NCI-H1694 treated with DMSO at 0.1 percent for 48 hours (cell line): ENCODE measurements at places on chromosomes 16 and 17.

- no peak for DNase-seq
Observed at GRCh38 chr17:13113821-13114525, 96.1 kb upstream of the ELAC2 start.

DNA sequence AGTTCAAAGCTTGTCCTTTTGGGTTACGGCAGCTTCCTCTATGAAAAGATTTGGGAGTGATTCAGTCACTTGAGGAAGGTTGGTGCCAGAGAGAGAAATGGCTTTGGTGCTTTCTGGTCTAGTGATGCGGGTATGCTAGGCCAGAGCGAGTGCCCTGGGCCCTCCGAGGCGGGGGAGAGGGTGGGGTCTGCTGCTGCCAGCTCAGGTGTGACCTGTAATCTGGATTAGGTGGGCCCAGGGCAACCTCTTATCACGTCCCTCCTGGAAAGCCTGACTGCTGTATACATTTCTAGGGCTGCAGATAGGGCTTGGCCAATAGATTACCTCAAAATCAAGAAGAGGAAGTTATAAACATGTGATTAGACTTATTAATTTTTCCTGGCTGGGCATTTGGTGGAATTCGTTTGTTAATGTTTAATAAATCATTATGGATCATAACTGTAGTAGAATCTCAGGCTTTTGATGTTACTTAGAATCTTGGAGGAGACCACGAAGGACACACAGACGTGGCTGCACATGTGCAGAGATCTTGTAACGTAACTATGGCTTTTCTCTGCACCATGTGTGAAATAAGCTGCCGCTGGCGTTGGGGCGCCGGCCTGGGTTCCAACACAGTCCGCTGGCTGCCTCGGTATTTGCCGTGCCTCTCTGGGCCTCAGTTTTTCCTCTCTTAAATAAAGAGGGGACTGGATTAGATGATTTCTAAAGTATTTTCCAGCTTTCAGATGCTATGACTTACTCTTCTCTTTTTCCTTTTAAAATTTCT, 1.2 kb downstream of the IRF8 start:
- DNase-seq, result no peak

DNA sequence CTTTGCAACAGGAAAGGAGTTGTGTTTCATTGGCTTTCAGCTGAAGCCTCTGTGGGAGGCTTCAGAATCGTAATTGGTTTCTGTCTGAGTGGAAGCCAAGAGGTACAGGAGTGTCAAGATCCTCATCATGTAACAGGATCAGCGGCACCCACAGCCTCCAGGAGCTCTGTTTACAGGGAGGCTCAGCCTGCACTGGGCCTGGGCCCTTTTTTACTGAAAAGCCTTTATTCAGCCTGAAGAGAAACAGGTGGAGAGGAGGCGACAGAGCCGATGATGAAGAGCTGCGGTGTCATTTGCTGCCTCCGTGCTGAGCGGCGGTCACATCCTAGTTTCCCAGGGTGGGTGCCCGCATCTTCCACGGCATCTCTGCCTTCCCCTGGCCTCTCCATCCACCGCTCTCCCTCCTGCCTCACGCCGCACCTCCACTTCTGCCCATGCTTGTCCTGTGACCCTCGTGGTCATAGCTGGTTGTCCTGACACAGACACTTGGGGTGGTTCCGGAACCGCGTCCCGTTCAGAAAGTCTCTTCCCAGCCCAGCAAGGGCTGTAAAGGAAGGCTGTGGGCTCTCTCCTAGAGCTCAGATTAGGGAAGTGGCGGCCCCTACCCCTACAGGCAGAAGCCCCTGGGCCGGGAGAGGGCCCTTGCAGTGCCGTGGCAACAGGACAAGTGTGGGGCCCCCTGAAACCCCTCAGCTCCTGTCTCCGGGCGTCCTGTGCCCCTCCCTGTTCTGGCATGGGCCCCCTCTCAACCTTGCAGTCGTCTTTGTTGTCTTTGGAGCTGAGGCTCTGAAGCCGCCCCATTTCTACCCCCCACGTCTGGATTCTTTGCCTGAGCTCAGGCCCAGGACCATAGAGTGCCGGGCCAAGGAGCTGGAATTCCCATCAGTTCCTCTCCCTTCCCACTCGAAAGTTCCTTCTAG, 53.9 kb upstream of the CHMP6 start:
- DNase-seq, result no peak

DNA sequence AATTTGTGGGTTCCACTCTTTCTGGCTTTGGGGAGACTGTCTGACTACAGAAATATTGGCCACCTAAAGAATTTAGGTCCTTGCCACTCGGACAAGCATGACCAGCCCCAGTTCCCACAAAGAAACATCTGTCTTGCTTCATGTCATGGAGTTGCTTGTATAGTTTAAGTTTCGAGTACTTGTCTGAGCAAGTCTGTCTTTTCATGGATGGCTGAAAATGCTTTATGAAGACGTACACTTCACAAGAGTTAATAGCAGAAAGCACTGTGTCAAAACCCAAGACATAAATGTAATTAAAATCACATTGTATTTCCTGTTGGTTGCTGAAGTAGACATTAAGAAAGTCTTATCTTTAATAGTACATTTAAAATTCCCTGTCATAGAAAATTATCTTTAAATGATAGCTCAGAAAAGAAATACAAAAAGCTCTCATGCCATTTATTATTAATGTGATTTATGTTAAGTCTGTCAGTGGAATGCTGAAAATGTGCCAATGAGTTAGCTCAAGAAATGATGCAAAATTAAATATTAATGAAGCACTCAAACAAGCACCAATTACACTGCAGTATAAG, 29.8 kb upstream of the XYLT2 start:
- no peak for DNase-seq

DNA sequence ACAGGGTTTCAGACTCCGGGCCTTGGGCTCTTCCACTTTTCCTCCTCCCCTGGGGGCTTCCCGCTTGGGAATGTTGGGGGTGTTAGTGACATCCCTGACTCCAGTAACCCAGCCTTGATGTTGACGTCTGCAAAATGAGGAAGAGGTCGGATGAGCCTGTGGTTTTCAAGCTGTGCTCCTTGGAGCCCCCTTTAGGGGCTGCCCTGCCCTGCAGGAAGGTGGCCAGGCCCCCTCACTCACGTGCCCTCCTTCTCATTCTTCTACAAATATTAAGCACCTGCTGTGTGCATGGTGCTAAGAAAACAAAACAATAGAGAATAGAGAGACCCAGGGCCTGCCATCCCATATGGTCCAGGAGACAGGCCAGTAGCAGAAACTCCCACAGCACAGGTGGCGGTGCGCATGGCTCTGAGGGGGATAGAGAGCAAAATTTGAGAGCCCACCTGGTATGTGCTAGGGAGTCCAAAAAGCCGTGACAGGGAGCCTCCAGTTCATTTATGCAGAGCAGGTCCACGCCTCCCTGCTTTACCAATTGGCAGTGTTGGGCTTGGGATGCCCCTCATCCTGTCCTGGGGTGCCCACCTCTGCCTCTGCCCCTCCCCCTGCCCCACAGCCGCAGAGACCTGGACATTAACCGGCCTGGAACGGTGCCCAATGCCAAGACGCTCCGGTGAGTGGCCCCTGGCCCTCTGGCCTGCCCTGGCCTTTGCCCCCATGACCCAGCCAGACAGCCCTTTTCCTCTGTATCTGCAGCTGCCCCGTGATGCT, 7.4 kb downstream of the NDRG4 start:
- DNase-seq, result no peak

GRCh38 chr16:78437352-78437968, 338.0 kb downstream of the WWOX start:
- peak; percentile 16 for DNase-seq

DNA sequence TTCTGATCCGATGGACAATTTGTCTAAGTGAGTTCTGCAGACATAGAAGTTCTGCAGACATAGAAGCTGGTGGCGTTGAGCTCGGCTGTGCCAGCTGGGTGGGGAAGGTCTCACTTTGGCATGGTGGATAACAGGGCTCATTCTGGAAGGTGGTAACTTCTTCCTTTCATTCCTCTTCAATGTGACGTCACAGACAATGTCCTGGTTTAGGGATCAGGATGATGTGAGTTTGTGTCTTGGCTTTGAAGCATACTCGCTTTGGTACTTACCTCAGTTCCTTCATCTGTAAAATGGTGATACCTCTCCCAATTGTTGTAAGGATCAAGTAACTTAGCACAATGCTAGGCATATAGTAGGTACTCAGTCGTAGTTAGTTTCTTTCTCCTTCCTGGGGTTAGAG, 408.8 kb upstream of the ASIC2 start:
- no peak for DNase-seq

- DNase-seq, result no peak
Observed at GRCh38 chr16:79366635-79367034, 233.9 kb downstream of the MAF start.

- no peak for DNase-seq
Observed at GRCh38 chr17:7014995-7015958, 2.9 kb downstream of the RNASEK start.

DNA sequence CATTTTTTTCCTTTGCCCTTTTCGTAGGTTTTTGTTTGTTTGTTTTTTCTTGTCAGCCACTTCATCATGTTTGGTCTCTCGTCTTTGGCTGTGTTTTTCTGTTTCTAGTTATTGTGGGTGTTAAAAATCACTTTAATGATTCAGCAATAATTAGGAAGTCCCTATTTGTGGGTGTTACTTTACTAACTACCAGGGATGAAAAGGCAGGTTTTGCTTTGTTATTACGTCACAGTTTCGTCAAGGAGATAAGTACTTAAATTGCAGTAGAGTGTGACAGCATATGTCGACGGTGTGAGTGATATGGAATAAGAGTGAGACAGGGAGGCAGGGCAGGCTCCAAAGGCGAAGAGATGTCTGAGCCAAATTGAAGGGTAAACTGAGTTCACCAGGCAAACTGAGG, 479.6 kb downstream of the WWOX start:
- DNase-seq, result no peak

- DNase-seq, result no peak
Observed at GRCh38 chr17:149231-149630, 11.9 kb downstream of the SCGB1C2 start.

DNA sequence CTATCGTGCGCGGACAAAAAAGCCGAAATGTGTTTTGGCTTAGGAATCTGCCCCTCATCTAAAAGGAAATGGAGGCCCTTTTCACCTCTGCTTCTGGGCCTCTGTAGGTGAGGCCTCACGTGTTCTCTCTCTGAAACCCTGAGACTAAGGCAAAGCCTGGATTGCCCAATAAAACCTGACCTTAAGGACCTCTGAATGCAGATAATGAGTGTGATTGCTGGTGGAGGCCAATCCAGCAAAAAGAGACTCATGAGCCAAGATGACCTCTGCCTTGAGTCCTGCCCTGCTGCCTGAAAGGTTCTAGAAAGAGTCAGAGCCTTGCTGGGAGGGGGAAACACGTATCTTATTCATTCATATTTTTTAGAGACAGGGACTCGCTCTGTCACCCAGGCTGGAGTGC, 44.5 kb upstream of the ABR start:
- DNase-seq, result no peak

GRCh38 chr17:45248132-45248957, 13.5 kb downstream of the SPATA32 start:
- no peak for DNase-seq

GRCh38 chr16:10895053-10895946, 18.3 kb downstream of the CIITA start:
- DNase-seq, result no peak

DNA sequence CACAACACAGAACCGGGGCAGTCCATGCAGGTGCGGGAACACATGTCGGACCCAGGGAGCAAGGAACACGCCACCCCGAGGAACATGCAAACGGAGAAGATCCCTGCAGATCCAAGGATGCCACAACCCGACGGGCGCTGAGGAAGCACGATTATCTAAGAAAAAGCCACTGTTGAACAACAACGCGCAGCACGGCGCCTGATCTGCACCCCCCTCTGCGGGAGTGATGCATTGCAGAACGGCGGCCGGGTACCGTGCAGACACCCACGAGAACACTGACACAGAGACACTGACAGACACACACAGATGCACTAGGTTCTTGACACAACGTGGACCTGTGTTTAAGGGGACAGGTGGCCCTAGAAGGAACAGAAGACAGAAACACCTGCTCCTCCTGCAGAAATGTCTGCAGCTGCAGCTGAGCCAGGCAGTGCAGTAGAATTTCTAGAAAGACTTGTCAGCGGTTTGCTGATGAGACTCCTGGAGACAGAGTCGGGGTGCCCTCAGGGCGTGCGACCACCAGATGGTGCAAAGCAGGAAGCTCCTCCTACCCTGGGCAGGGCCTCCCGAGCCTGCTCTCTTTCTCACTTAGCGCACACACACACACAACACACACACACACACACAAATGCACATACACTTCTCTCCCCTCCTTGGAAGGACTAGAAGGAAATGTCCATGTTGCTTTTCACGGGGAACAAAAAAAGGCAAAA, 7.5 kb downstream of the NPTX1 start:
- DNase-seq, result no peak

DNA sequence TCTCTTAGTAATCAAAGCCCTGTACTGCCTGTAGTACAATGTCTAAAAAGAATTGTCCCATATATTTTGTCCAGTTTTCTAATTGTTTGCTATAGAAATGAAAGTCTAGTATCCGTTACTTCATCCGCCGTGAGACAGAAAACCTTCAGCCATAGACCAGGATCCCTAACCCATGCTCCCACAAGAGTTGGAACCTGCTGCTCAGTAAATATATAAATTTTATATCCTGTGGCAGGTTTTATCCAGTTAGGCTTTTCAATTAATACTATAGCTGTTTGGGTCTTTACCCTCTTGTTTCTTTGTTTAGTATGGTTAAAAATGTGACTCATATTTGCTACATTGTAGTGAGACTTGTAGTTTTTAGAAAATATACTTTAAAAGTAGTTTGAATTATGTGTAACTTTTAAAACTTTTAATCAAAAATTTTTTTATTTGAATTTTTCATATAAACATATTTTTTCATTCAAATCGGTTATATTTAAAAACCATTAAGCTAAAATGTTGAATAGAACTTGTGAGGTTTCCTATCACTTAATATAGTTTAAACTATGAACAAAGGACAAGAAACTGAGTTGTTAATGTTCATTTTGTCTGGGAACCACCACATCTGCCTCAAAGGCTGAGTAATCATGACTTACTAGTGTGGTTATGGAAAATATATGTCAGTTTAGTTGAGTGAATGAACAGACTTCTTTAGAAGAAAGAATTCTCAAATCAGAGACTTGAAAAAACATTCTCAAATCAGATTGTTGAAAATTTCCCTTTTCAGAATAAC, 54.8 kb downstream of the VMP1 start:
- no peak for DNase-seq

- no peak for DNase-seq
Observed at GRCh38 chr16:2518823-2519710, 1.1 kb upstream of the AMDHD2 start.

- no peak for DNase-seq
Observed at GRCh38 chr16:813204-813915, 12.8 kb upstream of the GNG13 start.
